ENCODE measurements at places on chromosomes 4 and X.
A peak's percentile ranks its signal among the peaks of the same experiment; 100 is the strongest.

- no peak for DNase-seq
Observed at GRCh38 chrX:71976753-71977152, 66.1 kb downstream of the NHSL2 start.

DNA sequence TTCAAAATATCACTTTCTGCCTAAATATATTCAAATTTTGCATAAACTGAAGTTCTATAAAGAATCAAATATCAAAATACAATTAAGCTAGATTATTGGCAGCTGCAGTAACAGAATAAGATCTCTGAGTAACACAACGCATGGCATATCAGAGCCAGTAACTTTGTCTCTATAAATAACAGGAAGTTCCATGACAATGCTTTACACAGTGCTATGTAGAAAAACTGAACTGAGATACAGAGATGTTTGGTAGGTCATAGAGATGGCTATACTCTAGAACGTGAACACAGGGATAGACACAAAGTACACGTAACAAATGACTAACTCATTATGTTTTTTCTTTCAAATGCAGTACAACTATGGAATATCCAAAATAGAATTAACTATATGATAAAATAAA lies 18.2 kb downstream of the UBE2D3 start:
- no peak for DNase-seq

GRCh38 chr4:53055274-53055673 lies 193.2 kb downstream of the RASL11B start:
- DNase-seq, result no peak

- no peak for DNase-seq
Observed at GRCh38 chrX:40105835-40106675, 8.3 kb upstream of the BCOR start.

DNA sequence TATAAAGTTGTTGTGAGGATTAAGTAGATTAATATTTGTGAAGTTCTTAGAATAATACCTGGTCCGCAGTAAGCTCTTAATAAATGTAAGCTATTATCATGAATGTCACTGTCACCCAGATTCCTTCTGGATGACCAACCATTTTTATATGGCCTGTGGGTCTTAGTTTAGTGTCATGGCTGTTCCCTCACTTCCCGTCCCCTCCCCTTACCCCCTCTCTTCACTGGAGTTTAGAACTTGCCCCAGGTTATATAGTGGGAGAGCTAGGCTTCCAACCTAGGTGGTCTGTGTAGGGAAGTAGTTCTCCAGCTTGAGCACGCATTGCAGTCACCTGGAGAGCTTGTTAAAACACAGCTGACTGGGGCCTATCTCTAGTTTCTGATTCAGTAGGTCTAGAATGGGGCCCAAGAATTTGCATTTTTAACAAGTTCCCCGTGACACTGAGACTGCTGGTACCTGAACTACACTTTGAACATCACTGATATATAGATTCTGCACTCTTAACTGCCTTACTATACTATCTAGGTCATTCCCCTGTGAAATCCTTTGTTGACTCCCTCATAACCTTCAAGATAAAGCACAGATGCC lies 66.9 kb upstream of the PLAC1 start:
- DNase-seq, result no peak

DNA sequence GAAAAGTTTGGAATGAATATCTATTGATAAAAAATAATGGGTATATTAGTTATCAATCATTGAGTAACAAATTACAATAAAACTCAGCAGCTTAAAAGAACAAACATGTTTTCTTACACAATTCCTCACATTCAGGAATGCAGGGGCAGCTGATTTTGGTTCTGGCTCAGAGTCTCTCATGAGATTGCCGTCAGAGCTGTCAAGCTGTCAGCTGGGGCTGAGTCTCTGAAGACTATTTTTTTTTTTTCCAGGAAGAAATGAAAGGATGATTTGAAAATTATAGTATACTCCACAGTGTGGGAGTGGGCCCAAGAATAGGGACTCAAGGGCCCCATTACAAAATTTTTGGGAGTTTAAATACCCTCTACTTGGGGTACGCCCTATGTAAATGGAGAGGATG lies 219.1 kb downstream of the GC start:
- no peak for DNase-seq

- no peak for DNase-seq
Observed at GRCh38 chr4:61426229-61426628, 226.1 kb downstream of the ADGRL3 start.

GRCh38 chr4:168803732-168804131 lies 206.3 kb downstream of the CBR4 start:
- DNase-seq, result peak; percentile 87

DNA sequence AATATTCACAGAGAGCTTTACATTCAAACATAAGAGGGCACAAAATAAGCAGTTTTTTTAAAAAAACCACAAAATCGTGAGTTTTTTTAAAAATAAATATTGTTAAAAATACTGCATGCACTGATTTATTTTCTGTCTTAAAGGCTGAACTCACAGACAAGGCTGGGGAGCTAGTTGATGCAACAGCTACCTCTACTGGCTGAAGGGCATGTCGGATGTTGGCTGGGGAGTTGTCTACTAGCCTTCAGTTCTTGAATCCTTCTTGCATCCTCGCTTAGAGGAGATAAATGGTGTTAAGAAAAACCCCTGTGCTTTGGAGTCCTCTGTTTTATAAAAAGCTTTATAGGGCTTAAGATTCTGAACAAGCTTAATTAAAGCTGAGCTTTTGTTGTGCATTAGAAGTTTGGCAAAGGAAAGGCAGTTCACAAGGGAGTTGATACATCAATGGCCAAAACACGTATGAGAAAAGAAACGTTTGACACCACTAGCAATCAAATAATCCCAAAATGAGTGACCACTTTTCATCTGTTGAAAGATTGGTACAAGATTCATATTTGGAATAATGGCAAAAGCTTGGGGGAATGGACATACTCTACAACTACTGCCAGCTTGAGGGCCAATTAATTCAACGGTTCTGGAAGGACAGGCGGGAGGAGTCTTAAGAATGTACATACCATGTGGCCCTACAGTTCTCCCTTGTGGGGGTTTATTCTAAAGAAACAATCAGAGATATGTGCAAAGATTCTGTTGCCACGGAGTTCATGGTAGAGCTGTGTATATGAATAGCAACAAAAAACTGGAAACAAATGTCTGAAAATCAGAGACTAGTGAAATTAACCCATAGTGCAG lies 94.7 kb downstream of the SEL1L3 start:
- DNase-seq, result no peak

GRCh38 chr4:109434007-109434971 lies 674 bp downstream of the SEC24B start:
- no peak for DNase-seq

GRCh38 chr4:35653451-35653850 lies 590.9 kb downstream of the ARAP2 start:
- no peak for DNase-seq

DNA sequence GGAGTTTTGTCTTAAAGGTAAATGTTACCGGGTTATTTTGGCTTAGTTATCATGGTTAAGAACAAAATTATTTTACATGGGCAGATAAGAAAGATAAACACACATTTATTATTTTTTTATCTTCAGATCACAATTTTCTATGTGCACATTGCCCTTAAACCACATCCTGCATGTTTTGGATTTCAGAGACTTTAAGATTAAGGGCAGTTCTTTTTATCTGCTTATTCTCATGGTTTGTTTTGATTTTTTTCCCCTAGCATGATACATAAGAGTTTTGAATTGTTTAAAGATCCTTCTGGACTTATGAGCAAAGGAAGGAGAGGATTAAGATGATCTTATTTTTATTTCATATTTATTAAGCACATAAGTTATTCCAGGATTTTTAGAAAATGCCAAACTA lies 190.1 kb upstream of the BMP3 start:
- no peak for DNase-seq

GRCh38 chrX:40209951-40210617 lies 112.3 kb upstream of the BCOR start:
- DNase-seq, result peak; percentile 14

DNA sequence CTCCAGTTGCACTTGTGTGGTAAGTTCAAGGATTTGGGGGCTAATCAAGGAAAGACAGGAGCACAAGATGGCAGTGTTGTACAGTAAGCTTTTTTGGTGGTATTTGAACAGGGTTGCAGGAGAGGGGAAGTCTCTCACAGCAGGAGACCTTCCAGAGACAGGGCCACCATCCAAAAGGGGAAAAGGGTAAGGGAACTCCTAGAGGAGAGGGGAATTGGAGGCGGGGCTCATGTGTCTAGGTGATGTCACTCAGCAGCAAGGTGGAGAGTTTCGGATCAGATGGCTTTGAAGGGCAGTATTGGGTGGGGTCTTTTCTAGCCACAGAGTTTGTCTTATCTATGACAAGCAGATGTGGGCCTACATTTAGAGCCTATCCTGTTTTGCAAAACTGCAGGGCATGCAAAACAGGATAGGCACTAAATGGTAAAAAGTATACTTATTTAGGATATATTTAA lies 13.4 kb upstream of the RNF175 start:
- DNase-seq, result no peak

DNA sequence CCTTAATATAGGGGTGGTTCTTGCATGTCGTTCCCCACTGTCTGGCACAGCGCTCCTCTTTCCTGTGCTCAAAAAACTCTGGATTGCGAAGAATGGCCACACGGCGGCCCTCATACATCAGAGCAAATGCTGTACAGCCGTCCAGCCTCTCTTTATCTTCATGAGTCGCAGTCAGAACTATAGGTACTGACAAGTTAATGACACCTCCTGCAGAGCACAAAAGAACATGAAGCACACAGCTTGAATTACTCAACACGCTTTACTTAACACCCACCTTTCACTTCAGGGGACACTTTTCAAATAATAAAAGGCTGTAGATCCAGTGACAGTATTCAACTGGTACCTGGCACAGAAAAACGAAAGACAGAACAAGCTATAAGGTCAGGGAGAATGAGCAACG lies 65.3 kb downstream of the PAPSS1 start:
- no peak for DNase-seq

DNA sequence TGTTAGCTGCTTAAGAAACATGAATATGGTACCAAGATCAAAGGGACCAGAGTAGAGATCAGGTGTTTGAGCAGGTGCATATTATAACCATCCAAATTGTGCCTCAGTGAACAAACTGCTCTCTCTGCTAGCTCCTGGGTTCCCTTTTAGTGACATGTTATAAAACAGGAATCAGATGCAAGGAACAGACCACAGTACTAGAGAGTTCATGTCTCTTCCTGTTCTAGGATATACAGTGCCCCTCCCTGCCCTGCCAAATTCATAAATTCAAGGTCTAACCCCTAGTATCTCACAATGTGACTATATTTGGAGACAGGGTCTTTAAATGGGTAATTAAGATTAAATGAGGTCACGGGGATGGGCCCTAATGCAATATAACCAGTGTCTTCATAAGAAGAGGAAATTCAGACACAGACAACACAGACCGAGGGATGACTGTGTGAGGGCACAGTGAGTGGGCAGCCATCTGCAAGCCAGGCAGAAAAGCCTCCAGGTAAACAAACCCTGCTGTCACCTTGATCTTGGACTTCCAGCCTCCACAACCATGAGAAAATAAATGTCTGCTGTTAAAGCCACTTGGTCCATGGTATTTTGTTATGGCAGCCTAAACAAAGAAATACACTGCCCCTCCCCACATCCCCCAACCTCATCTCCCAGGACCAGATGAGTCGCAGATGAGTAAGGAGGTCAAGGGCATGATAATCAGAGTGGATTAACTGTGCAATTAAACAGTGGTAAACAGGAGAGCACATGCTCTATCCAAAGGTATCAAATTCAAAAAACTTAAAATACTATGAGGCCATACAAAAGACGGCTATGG lies 82.5 kb downstream of the RBM47 start:
- no peak for DNase-seq

GRCh38 chrX:45851434-45851991 lies 650.8 kb upstream of the DIPK2B start:
- DNase-seq, result peak; percentile 39

GRCh38 chr4:150909116-150909515 lies 106.0 kb downstream of the LRBA start:
- no peak for DNase-seq

- DNase-seq, result peak; percentile 14
Observed at GRCh38 chr4:104128850-104129213, 365.9 kb downstream of the CXXC4 start.
